ENCODE measurements at places on chromosomes 16 and 17. TPM values are rescaled to one million over a fixed set of nuclear protein-coding genes. Genes with fewer than 3 reads are reported as not detected.

The OR1F1 gene
- not detected for total RNA-seq

The RNF157 gene
- 1.9 TPM for total RNA-seq

The CD300LB gene
- total RNA-seq, result 3.1 TPM

The ZNF750 gene
- total RNA-seq, result 14.4 TPM

DNA sequence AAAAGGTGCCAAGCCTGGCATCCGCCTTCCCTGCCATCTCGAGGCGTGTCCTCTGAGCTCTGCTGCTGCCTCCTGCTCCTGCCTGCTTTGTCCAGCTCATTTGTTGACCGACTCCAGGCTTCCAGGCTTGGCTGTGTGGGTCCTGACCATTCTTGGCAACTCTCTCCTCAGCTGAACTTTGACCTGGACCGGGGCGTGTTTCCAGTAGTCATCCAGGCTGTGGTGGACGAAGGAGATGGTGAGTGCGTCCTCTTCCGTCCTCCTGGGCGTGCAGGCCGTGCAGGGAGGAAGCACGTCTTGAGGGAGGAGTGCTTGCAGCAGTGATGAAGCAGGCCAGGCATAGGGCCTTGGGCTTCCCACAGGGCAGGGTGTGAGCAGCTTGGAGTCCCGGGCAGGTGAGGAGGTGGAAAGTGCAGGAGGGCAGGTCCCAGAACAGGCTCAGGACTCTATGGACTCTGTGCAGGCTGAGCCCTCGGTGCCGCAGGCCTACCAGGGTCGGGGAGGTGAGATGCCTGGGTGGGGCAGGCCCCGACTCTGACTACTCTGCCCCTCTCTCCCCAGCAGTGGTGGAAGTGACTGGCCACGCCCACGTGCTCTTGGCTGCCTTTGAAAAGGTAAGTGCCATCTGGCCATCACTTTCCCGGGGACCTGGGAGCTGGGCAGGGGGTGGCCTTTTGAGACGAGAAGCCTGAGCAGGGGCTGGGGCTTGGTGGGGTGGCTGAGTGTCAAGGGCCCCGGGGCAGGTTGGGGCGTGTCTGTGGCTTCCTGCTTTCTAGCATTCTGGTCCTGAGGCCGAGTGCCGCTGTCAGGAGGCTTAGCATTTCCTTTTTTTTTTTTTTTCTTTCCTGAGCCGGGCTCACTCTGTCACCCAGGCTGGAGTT lies 28.6 kb upstream of the NUDT16L1 start:
- no peak for DNase-seq

DNA sequence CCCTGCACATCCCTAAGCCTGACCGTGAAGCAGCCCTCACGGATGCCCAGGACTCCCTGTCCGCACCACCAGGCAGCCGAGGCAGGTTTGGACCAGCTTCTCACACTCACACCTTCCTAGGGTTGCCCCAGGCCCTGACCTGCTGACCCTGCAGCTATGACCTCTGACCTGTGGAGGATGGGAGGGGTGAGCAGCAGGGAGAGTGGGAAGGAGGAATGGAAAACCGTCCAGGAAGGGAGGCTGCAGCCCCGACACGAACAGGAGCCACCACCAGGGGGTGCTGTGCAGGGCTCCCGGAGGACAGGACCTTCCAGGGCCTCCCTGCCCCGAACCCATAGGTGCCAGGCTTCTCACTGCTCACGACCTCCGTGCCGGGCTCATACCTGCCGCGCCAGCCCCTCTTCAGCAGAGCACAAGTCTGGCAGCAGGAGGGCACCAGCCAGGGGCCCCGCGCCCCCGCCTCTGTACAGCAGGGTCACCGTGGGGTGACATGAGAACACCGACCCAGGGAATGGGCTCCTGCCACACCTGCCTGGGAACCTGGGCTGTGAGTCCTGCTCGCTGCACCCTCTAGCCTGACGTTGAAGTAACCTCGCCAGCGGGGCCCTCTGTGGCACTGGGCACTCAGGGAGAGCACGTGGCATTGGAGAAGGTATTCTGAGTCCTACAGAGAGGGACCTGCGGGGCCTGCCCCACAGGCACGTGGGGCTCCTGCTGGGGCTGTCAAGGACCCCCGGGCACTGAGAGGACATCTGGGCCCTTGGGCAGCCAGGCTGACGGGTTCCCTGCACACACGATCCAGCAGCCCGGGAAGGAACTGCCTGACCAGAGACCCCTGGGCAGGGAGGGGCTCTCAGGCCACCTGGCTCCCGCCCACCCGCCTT lies 37.6 kb downstream of the CTU2 start:
- DNase-seq, result peak; percentile 79

GRCh38 chr17:66980896-66981295 lies 16.4 kb downstream of the CACNG4 start:
- DNase-seq, result no peak

- DNase-seq, result no peak
Measured at GRCh38 chr16:30335598-30336474, 19.3 kb downstream of the CD2BP2 start.

DNA sequence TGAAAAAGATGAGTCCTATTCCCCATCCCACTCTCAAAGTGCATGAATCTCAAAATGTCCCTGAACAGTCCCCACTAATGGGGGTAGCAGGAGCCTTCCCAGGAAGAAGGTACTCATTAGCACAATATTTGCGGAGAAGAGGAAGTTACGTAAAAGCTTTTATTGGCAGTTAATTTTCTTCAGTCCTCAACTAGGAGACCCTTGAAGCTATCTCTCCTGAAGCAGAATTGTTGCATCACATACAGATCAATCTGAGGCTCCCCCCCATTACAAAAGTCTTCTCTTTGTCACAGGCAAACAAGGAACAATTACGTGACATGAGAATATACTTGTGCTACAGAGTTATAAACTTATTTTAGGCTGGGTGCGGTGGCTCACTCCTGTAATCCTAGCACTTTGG lies 14.2 kb downstream of the SLFN12L start:
- no peak for DNase-seq

- DNase-seq, result no peak
Measured at GRCh38 chr17:3818786-3819185, 17.8 kb upstream of the ITGAE start.

GRCh38 chr16:68263559-68264127 lies 683 bp upstream of the SLC7A6 start:
- no peak for DNase-seq

GRCh38 chr17:66481271-66481670 lies 178.9 kb downstream of the PRKCA start:
- no peak for DNase-seq

- DNase-seq, result no peak
Measured at GRCh38 chr17:29659155-29659554, 36.4 kb upstream of the CORO6 start.

- no peak for DNase-seq
Measured at GRCh38 chr16:50340578-50340977, 28.2 kb downstream of the BRD7 start.

DNA sequence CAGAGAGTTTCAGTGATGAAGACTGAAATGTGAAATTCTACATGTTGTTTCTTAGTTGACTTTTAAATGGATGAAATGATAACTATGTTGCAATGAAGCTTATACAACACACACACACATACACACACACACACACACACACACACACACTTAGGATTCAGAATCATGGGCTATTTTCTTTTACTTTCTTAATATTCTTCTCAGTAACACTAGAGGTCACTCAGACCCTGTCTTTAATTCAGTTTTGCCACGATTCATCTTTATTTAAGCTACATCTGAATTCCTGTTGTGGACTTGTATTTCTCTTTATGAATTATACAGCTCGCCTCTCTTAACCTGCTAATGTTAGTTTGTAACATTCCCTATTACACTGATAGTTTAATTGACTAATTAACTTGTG lies 109.6 kb upstream of the GOT2 start:
- no peak for DNase-seq

DNA sequence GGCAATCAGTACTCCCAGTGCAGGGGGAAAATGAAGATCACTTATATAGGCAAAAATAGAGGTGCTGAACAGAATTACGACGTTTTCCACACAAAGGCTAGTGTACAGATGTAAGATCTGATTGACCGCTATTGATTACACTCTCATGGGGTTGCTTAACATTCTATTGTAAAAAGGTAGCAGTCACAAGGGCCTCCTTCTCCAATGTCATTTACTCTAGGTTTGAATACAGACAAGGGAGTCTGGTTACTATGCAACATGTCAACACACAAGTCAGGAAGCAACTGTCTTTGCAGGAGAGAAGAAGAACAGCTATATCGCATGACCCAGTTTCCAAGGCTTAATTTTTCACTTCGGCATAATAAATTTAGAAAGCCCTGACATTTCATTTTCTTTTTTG lies 7.9 kb downstream of the KRT37 start:
- no peak for DNase-seq

DNA sequence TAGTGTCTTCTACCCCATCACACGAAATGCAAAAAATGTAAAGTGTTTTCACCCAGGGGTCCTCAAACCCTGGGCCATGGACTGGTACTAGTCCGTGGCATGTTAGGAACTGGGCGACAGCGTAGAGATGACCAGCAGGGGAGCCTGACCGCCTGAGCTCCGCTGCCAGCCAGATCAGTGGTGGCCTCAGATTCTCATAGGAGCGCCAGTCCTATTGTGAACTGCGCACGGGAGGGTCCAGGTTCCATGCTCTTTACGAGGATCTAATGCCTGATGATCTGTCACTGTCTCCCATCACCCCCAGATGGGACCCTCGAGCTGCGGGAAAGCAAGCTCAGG lies 4.5 kb downstream of the SCARF1 start:
- DNase-seq, result no peak

- peak; percentile 48 for DNase-seq
Measured at GRCh38 chr16:84532291-84532724, 27.8 kb upstream of the MEAK7 start.

- peak; percentile 96 for DNase-seq
Measured at GRCh38 chr17:35141681-35142466, at the start of gene NLE1. TSS of gene NLE1 (minus strand) at chr17:35142303. CDS start at chr17:35142275, 28 bp downstream.

GRCh38 chr16:9015489-9015888 lies 51.8 kb upstream of the USP7 start:
- DNase-seq, result no peak

GRCh38 chr17:47288531-47289116 lies 35.0 kb downstream of the ITGB3 start:
- no peak for DNase-seq
